ENCODE measurements at places on chromosomes 7 and 10.
A peak's percentile ranks its signal among the peaks of the same experiment; 100 is the strongest.

DNA sequence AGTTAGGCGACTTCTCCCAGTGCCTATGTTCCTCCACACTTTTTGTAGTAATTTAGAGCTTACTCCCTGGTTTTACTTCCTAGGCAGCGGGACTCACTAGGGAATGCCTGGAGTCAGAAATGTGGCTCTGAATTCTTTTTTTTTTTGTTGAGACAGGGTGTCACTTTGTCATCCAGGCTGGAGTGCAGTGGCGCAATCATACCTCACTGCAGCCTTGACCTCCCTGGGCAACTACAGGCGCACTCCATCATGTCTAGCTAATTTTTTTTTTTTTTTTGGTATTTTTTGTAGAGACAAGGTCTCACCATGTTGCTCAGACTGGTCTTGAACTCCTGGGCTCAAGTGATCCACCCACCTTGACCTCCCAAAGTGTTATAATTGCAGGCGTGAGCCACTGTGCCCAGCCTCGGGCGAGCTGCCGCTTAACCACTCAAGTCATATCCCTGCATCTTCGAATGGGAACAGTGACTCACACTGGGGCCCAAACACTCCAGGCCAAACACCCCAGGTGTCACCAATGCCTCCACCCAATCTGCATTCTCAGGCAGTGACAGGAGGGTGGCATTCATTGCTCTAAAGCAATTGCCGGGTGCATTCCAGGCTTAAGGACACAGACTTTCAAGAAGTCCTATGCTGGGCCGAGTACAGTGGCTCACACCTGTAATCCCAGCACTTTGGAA lies 19.6 kb downstream of the RGS10 start:
- peak; percentile 38 for DNase-seq

DNA sequence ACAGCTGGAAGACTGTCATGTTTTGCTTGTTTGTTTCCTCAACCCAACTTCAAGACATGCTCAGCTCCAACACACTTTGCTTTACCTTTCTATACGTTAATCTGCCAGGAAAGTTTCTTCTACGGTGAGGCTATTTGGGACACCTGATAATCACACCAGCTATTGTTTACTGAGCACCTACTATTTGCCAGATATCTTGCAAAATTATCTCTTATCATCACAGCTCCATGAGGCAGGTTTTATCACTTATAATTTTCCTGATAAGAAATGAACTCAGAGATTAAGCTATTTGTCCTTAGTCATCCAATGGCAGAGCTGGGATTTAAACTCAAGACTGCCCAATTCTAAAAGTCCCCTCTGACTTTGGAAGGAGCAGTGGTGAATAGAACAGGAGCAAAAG lies 117.4 kb downstream of the CREB5 start:
- no peak for DNase-seq

- DNase-seq = no peak
Measured at GRCh38 chr7:130566168-130566897, 74.4 kb downstream of the MEST start.

DNA sequence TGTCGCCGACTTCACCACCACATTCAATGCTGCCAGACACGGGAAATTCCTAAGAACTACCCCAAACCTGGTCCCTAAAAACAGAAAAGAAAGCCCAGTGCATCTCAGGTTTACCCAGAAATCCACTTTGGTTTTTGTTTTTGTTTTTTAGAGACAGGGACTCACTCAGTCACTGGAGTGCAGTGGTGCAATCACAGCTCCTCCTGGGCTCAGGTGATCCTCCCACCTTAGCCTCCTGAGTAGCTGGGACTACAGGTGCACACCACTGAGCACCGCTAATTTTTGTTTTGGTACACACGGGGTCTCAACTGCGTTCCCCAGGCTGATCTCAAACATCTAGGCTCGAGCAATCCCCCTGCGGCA lies 22.8 kb downstream of the MAD1L1 start:
- DNase-seq = no peak

GRCh38 chr10:62858364-62858763 lies 42.2 kb upstream of the EGR2 start:
- no peak for DNase-seq

GRCh38 chr7:16960337-16960965 lies 78.7 kb upstream of the AGR3 start:
- no peak for DNase-seq

DNA sequence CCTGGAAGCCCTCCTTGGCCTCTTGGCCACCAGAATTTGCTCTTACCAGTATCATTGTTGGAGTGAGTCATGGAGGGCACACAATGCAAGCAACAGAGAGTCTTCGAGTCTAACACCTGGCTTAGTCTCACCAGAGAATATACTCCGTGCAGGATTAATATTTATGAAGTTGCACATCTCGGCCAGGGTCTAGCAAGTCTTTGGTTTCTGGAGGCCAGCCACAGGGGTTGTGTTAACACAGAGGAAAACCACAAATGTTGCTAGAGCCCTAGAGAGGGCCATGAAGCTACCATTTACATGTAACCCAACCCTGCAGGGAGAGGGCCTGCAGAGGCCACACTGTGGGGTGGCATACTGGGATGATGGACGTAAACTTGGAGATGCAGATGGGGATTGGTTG lies 71.8 kb downstream of the MTPN start:
- no peak for DNase-seq

DNA sequence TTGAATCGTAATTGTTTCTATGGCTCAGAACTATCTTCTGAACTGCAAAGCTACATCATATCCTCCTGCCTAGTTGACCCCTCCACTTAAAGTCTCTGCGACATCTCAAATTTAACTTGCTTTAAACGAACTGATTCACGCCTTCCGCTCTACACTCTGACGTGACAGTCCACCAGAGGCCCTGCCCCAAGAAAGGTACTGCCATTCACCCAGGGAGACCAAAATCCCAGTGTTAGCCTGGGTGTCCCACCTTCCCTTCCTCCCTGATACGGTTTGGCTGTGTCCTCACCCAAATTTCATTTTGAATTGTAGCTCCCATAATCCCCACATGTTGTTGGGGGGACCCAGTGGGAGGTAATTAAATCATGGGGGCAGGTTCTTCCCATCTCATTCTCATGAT lies 90.8 kb downstream of the CPXM2 start:
- no peak for DNase-seq

DNA sequence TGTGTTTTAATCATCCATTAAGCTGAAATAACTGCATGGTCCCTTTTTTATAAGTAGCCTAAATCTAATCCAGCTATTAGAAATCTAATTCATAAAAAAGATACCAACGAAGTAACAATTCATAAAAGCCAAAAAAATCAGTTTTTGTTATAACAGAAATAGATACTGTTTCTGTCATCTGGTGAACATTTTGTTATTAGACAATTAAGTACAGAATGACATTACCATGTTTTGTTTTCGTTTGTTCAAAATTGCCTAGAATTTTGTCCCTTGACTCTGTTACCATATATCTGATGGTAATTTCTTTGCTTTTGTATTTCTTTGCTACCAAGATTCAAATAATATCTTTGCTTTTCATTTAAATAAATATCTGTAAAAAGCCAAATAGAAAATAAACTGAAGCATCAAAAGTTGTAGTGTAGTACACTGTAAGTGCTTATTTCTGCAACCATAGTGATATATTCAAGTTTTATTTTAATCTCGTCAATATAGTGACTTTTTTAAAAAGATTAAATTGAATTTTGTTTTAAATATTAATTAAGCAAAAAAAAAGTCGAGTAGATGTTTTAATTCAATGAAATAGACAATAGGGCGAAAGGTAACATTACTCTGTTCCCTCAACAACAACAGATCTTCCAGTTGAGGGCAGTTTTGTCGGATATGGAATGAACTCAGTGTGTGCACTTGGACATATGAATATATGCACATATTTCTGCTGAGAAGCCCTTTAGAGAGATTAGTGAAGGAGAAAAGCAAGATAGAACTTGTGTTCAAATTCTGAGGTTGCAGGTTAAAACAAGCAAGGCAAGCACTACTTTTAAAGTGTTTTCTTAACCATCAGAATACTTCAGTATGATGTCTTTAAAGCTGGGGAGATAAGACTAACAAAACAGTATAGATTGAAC lies 7.9 kb upstream of the IGF2BP3 start:
- no peak for DNase-seq

GRCh38 chr10:88270871-88271713 lies 312.0 kb downstream of the RNLS start:
- DNase-seq = peak; percentile 55

DNA sequence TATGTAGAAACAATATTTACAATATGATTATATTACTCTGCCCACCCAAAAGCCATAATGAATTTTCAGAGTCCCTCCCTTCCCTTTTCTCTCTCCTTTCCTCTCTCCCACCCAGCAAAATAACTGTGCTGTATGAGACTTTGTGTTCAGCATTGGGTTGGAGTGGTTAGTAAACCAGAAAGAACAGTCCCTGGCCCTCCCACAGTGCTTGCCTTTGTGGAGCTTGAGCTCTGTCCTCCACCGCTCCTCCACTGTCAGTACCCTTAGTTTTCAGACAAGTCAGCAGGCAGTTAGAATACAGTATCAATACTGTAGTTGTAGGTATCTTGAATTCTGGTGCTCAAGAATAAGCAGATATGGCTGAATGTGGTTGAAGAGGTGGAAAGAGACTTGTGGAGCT lies 92.7 kb downstream of the CDK14 start:
- DNase-seq = no peak

DNA sequence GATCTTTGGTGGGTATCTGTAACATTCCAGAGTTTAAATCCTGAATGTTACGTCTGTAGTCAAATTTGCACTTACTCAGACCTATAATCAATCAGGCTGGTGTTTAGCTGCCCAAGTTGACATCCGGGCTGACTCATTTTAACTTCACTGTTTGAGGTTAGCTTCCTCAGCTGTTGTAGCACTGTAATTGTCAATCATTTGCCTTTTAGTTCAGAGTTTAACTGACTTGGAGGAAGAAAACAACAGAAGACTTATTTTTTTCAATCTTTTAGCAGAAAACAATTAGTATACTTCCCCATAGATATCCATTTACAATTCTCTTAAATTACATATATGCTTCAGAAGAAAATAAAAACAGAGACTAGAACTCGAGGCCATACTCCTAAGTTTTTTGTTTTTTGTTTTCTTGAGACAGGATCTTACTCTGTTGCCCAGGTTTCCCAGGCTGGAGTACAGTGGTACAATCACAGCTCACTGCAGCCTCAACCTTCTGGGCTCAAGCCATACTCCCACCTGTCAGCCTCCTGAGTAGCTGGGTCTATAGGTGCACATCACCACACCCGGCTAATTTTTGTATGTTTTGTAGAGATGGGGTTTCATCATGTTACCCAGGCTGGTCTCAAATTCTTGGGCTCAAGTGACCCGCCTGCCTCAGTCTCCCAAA lies 38.5 kb upstream of the LRRC17 start:
- peak; percentile 33 for DNase-seq

DNA sequence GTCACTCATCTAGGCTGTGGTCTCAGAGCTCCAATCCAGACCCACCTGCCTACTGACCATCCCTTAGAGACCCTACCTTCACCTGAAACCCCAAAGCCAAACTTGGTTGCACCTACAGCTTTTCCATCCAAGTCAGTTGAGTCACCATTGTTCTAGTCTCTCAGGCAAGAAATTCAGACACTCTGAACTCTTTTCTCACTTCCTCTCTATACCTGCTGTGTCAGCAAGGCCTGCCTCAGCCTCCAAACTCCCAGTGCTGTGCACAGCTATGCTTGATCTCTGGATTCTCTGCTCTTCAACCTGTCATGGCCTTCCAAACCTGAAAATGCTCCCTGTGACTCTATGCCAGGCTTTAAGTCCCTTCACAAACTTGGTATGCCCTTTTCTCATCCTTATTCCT lies 47.4 kb upstream of the MTURN start:
- DNase-seq = no peak

DNA sequence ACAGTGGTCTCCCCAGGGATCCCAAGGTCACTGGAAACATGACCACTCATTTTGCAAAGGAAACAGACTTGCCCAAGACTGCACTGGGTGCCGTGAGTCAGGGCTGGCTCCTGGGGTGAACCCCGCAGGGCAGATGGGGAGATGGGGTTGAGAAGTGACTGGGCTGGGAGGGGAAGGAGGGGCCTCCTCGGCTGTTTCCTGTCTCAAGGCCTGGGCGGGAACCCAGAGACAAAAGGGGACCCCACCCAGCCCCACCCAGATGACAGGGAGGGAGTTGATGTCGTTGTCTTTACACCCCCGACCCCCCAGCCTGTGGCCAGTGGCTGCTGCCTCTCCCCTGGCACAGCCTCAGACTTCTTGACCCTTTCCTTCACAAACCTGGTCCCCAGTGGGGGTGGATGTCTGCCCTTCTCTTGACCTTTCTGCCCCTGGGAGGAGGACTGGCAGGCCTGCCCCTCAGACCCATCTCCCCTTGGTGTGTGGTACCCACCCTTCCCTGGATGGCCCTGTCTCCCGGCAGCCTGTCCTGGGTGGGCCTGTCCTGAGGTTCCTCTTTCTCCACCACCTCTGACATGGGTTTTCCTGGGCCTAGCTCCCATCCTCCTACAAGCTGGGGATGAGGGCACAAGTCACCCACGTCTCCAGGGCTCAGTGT lies 1.4 kb downstream of the MYO1G start:
- DNase-seq = peak; percentile 89

- no peak for DNase-seq
Measured at GRCh38 chr7:25527665-25528170, 299.4 kb upstream of the NPVF start.

- no peak for DNase-seq
Measured at GRCh38 chr7:1949681-1950055, 279.6 kb downstream of the ELFN1 start.

DNA sequence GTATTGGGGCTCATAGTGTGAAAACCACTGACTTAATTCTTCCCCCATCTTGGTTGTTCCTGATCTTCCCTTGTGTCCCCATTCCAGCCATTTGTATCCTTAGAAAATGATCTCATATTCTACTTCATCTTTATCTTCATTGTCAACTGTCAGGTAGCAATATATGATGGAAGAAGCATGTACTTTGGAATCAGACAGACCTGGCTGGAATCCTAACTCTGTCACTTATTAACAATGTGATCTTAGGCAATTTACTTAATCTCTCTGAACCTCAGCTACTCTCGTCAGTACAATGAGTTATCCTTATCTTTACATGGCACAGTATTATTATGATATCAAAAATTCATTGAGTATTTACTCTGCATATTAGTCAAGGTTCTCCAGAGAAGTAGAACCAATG lies 10.1 kb downstream of the CFTR start:
- DNase-seq = no peak

GRCh38 chr7:121395494-121395960 lies 581 bp downstream of the FAM3C start:
- peak; percentile 60 for DNase-seq

DNA sequence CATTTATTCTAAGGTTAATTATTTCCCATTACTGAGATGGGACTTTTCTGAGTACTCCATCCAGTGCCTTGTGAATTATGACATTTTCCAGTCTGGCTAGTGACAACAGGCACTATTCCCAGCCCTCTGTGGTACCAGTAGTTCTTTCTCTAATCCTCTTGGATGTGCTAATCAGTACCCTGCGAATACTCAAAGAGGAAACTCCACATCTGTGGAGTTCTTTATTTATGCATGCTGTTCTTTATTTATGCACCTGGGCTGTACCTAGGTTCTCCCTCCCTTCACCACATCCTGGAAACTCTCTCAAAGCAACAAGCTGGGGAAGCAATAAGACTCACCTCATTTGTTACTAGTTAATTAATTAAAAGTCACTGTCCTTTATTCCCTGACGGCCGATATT lies 83.5 kb downstream of the TSPAN12 start:
- DNase-seq = no peak

Measured in activated CD4-positive, alpha-beta T cell treated with anti-CD3 and anti-CD28 coated beads for 48 hours (primary cell).